GF-D8 (cell line): ENCODE measurements at places on chromosomes 7 and 10.

DNA sequence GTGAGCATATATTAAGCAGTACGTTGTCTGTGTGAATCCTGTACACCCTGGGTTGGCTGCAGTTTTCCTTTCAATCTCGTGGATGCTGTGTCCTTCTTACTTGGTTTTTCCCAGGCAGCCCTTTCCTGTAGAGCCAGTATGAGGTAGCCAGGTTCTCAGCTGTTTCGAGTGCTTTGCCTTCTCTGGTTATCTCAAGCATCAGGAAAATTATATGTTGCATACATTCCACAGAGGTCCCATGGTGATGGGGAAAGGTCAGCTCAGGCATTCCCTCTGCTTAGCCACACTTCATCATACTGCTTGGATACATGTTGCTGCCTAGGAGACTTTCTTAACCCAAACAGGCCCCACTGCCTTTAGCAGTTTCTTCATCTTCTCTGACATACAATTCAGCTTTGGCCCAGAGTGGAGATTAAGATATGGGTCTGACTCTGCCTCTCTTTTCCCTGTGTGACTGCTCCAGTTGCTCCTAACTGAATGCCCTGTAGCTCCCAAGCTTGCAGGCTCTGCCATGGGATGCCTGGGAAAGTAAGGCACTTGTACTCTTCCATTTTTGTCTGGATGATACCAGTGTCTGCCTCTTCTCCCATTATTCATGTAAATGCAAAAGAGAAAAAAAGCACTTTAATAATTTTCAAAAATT, 11.3 kb downstream of the GNAI1 start:
- no peak for DNase-seq

- no peak for DNase-seq
These were observed 18.8 kb downstream of the BMPR1A start for GRCh38 chr10:86775056-86775869.

DNA sequence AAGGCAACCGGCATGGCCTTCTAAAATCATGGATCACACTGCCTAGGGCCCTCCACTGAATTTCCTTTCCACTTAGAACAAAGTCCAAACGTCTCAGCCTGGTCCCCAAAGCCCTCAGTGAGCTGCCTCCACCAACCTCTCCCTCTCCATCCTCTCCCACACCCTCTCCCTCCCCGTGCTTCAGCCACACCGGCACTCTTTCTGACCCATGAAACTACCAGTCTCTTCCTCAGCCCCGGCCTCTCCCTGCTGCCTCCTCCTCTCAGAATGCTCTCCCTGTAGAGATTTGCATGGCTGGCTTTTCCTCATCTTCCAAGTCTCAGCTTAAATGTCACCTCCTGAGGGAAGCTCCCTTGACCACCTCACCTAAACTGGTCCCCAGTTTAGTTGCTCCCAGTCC, 219.0 kb upstream of the ZMIZ1 start:
- DNase-seq, result no peak

- DNase-seq, result no peak
These were observed 775.1 kb downstream of the GATA3 start for GRCh38 chr10:8829592-8829991.

DNA sequence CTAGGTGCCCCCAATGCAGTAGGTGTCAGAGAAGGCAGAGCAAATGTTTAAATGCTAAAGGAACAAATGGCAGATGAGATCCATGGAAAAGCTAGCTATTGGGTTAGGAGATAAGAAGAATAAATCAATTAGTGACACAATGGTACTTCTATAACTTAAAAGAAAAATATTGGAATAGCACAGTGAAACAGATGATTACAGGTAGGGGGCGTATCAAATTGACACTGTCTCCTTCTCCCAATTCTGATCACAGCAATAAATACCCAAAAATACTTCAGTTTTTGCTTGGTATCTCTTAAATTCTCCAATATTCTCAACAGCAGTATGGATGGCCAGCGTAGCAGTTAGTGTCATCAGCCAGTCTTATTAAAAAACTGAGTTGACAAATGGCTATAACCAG, 5.2 kb downstream of the FRA10AC1 start:
- DNase-seq, result no peak

DNA sequence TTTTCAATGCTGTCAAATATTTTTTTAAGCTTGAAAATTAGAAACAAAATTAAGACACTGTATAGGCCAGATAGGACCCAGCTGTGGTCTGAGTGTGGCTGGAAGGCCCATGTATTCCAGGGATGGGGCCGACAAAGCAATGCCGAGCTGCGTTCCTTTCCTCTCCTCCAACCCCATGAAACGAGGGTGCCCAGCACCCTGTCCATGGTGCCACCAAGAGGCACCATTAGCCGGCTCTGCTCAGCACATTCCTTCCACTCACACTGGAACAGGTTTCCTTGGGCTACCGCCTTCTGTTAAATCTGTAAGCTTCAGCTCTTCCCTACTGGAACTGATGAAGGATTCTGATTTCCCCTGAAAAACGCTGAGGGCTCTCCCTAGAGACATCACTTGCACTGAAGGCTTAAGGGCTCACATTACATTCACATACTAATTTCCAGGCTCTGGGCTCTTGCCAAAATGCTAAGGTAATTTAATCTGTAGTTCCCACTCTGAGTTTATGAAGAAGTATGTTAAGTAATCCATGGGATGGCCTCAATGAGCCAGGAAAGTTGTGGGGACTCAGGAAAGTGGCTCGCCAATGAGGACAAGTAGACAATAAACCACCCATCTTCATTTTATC, 73.7 kb upstream of the CAMK2B start:
- DNase-seq, result no peak

GRCh38 chr10:64408391-64409183, 887.4 kb downstream of the REEP3 start:
- DNase-seq, result no peak

GRCh38 chr10:60940446-60940845, 3.5 kb downstream of the RHOBTB1 start:
- no peak for DNase-seq

DNA sequence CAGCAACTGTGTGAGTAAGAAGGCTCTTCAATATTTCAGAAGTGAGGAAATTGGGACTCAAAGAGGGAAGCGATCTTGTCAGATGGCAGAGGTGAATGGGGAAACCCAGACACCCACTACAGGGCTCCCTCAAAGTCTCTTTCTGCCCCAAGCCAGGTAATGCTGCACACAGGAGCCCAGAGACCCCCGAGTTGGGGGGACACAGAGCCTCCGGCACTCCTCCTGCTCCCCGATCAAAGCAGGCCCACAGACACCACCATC, 139.4 kb downstream of the TNS3 start:
- DNase-seq, result no peak

DNA sequence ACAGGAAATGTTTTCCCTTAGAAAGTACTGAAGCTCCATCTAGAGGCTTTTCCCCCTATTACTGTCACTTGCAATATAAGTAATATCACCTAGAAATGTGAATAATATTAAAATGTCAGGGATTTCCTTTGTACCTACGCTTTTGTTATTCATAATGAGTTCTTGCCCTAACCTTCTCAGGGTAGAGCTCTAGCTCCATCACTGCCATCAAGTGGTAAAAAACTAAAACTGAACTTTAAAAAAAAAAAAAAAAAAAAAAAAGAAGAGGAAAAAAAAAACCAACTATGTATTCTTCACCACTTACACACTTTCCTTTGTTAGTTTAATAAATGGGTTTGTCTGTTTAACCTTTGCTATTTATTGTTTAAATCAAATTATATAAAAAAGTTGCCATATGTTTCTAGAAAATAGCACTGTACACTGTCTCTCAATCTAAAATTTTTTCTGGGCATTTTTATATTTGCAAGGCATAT, 49.9 kb downstream of the DNAJC1 start:
- DNase-seq, result peak; percentile 30

DNA sequence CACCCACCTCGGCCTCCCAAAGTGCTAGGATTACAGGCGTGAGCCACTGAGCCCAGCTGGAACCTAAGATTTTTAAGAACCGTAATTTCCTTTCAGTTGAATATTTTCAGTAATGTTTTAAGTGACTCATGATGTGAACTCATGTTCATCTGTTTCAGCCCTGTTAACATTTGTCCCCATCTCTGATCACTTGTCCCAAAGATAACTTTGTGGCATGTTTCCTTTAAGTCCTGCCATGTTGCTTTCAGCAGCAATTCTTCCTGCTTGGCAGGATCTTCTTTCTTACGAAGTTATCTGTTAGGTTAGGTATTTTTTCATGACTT, 19.3 kb downstream of the ZRANB1 start:
- DNase-seq, result no peak

DNA sequence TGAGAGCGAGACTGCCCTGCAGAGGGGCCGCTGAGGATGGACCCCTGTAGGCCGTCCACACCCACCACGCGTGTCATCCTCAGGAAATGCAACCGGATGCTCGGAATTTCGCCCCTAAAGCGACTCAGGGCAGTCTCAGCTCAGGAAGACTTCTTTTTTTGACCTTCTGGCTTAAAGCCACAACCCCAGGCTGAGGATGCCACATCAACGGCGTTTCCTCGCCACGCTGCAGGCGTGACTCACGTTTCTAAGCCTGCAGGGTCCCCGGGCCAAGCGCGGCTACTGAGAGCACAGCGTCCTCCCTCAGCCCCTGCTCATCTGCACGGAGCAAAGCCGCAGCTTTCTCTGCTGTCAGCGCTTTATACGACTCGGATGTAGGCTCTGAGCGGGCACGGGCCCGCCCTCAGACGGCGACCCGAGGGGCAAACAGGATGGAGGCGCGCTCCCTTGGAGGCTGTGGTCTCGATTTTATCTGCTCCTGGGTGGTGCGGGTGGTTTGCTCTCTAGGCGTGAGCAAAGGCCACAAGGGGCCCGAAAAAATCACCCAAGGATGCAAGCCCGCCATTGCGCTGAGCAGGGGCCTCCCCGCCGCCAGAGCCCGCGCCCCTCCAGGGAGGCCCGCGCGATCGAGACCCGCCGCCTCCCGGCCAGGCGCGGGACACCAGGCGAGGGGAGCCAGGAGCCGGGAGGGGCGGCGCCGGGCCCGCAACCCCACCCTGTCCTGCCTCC, 726 bp upstream of the INSIG1 start:
- DNase-seq, result peak; percentile 48

- DNase-seq, result no peak
These were observed 5.5 kb downstream of the NOC3L start for GRCh38 chr10:94357193-94357592.

- DNase-seq, result no peak
These were observed 69.8 kb downstream of the PWWP2B start for GRCh38 chr10:132466520-132467463.

GRCh38 chr7:26199301-26200037, 1.1 kb downstream of the HNRNPA2B1 start:
- no peak for DNase-seq

GRCh38 chr7:55276572-55277295, 88.4 kb upstream of the LANCL2 start:
- no peak for DNase-seq

DNA sequence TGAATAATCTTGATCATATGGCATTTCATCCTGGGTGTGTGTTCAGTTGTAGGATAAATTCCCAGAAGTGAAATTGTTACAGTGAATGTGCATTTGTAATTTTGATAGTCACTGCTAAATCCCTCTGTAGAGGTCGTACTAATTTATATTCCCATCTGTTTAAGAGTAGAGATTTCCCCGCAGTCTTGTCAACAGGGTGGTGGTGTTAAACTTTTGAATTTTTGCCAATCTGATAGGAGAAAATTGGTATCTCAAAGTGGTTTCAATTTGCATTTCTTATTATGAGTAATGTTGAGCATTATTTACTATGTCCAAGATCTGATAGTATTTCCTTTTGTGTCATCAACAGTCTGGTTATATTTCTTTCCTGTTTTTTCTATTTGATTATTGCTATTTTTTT, 101.7 kb downstream of the AUTS2 start:
- no peak for DNase-seq

- peak; percentile 21 for DNase-seq
These were observed 73.3 kb downstream of the PRPF18 start for GRCh38 chr10:13659887-13660550.

GRCh38 chr10:124388823-124389612, 29.7 kb downstream of the OAT start:
- DNase-seq, result peak; percentile 5

GRCh38 chr10:676178-676577, 13.3 kb downstream of the DIP2C start:
- no peak for DNase-seq

- DNase-seq, result no peak
These were observed 498.0 kb upstream of the ZMIZ1 start for GRCh38 chr10:78570633-78571235.

DNA sequence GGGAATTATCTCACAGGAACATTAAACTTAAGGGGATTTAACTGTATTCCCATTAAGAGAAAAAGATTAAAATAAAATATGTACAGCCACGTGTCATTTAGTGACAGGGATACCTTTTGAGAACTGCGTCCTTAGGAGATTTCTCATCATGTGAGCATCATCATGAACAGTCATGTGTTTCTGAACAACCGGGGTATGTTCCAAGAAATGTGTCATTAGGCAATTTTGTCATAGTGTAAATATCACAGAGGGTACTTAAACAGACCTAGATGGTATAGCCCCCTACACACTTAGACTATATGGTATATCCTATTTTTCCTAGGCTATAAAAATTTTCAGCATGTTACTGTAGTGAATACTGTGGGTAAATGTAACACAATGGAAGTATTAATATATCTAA, 840.3 kb downstream of the CNTNAP2 start:
- no peak for DNase-seq

DNA sequence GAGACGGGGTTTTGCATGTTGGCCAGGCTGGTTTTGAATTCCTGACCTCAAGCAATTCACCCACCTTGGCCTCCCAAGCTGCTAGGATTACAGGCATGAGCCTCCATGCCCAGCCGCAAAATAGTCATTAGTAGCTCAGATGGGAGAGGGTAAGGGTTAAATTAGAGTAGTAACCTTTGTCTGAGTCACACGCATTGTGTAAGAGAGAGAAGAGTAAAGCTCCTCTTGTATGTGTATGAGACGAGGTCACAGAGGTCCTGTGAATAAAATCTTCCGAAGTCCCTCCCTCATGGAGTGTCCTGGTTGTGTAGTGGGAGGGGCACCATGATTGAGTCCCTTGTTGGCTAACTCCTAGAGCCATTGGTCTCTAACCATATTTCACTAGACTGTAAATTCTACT, 85.2 kb upstream of the CDC14C start:
- DNase-seq, result no peak

- DNase-seq, result no peak
These were observed 644.8 kb upstream of the FOXK1 start for GRCh38 chr7:4037308-4037707.

DNA sequence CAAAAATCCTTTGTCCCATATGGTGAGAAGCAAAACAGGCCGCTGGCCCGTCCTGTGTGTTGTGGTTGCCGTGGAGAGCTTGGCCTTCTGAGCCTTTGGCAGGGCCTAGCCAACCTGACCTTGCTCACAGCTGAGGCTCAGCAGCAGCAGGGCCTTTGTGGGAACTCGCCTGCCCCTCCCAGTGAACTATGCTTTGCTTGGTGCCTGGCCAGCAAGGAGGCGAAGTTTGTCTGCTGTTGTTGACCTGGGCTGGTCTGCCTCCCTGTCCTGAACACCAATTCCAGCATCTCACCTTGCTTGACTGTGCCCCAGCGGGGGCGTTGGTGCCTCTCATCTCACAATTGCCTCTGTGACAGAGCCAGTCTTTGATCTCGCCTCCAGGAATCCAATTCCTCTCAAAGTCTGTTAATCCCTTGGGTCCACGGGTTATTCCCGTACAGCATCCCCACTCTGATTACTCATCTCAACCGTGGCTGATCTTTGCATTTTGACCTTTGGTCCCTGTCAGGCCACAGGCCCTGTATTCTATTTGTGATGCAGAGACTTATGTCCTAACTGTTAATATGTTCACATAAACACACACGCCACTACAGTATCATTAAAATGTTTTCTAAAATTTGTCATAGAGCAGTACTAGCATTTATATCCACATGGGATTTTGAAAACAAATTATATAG, 22.6 kb downstream of the EPDR1 start:
- DNase-seq, result no peak

GRCh38 chr10:815338-816090, 116.0 kb downstream of the LARP4B start:
- DNase-seq, result no peak

GRCh38 chr7:129568240-129568639, 43.3 kb upstream of the NRF1 start:
- no peak for DNase-seq
